Glomerular endothelial cell (primary cell): ENCODE measurements at places on chromosomes 7 and 10. TPM values are rescaled to one million over a fixed set of nuclear protein-coding genes. Genes with fewer than 3 reads are reported as not detected.

The PHKG1 gene
- total RNA-seq: 0.10 and 0.35 TPM in 2 replicates

The STEAP1 gene
- 1.5 and 5.5 TPM in 2 replicates for total RNA-seq

- no peak for DNase-seq
Observed at GRCh38 chr10:72417971-72418370, 63.3 kb upstream of the DNAJB12 start.

DNA sequence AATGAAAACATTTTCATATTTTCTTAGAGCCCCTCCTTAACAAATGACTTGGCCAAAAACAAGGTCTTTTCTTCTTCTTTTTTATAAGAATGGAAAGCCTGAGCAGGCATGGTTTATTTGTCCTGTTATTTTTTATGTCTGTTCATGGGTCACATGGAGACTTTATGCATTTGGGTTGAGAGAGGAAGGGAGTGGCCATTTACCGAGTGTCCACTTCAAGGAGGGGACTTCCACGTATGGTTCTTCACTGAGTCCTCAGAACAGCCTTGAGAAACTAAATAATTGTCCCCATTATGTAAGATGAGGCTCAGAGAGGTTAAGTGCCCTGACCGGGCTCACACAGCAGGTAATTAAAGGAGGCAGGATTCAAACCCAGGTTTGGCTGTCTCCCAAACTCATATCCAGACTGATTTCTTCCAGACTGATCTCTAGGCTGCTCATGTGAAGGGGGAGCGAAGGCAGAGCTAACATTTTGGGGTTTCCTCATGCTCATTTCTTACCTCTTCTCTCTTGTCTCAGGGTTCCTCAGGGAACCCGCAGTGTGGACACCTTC lies 82.2 kb downstream of the CDH23 start:
- DNase-seq: no peak

DNA sequence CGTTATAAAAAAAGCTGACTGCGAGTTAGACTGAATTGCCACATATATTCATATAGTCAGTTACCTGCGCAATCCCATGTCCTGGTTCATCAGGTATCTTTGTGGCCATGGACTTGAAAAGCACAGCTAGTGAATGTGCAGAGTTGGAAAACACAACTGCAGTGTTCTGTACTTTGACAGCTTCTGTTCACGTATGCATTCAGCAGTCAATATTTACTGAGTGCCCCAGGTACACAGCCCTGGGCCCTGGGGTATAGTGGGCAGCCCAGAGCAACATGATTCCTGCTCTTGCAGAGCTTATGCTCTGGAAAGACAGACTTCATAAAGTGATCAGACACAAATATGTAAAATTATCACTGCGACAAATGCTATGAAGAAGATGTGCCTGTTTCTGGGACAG lies 313.9 kb downstream of the PHTF2 start:
- no peak for DNase-seq

- no peak for DNase-seq
Observed at GRCh38 chr7:40474790-40475680, 340.2 kb downstream of the SUGCT start.
